Skin of body (tissue), 3 donors: ENCODE measurements at places on chromosomes 5 and 9. TPM values are rescaled to one million over a fixed set of nuclear protein-coding genes. Genes with fewer than 3 reads are reported as not detected.

Gene CCL28
- total RNA-seq: 4.3 TPM

Gene ANKRD18A
- total RNA-seq: 2.8 TPM

Gene KCNV2
- total RNA-seq: not detected

Gene KLF4
- total RNA-seq: 75.1 TPM

Gene IL5
- not detected for total RNA-seq

Gene TXN
- total RNA-seq: 94.3 TPM

Gene ROPN1L
- 0.79 TPM for total RNA-seq

Gene TMOD1
- total RNA-seq: 9.3 TPM

Gene EQTN
- 1.4 TPM for total RNA-seq

Gene PCA3
- total RNA-seq: 0.20 TPM

Gene PDE8B
- total RNA-seq: 5.3 TPM

Gene CXCL14
- 288 TPM for total RNA-seq

Gene GPR151
- not detected for total RNA-seq

Gene NR2F1
- total RNA-seq: 4.8 TPM

Gene GPR21
- 4.3 TPM for total RNA-seq

Gene PCDHB13
- total RNA-seq: 2.9 TPM

Gene TTF1
- 8.9 TPM for total RNA-seq

Gene PDE4D
- total RNA-seq: 39.7 TPM

Gene PCDH12
- 8.2 TPM for total RNA-seq

Gene PSD2
- 0.20 TPM for total RNA-seq

Gene LIFR
- total RNA-seq: 70.8 TPM

Gene C5orf58
- total RNA-seq: not detected

Gene PCDHGA11
- 6.1 TPM for total RNA-seq

Gene OR1Q1
- not detected for total RNA-seq

Gene ALDH1B1
- 9.3 TPM for total RNA-seq

Gene MRPL50
- 18.3 TPM for total RNA-seq

Gene ISCA1
- total RNA-seq: 34.9 TPM

Gene SH3RF2
- total RNA-seq: 9.8 TPM

Gene CTNND2
- 1.4 TPM for total RNA-seq

Gene QSOX2
- 7.8 TPM for total RNA-seq

Gene TXNDC8
- not detected for total RNA-seq

Gene MORN5
- total RNA-seq: not detected

Gene IFNA13
- total RNA-seq: not detected

Gene JADE2
- total RNA-seq: 9.0 TPM

Gene SLC36A3
- total RNA-seq: not detected

Gene BSPRY
- 3.9 TPM for total RNA-seq

Gene GABRA6
- not detected for total RNA-seq

Gene PCDHB2
- total RNA-seq: 3.1 TPM

Gene CCDC180
- total RNA-seq: 16.1 TPM

Gene MAMDC2
- 11.8 TPM for total RNA-seq

Gene F2RL2
- 12.3 TPM for total RNA-seq

Gene FYB1
- total RNA-seq: 6.2 TPM

Gene FCHSD1
- total RNA-seq: 22.4 TPM

Gene TOR1B
- total RNA-seq: 16.1 TPM

Gene GPBP1
- total RNA-seq: 114 TPM
